ENCODE measurements at places on chromosomes 13 and 19.

- DNase-seq, result no peak
Measured at GRCh38 chr19:54100561-54100960, at the start of gene OSCAR. Gene OSCAR, minus strand, starts transcription at chr19:54100803. Its CDS starts 11 bp downstream, at chr19:54100792.

GRCh38 chr19:13150931-13151604, 857 bp downstream of the IER2 start:
- peak; percentile 65 for DNase-seq

DNA sequence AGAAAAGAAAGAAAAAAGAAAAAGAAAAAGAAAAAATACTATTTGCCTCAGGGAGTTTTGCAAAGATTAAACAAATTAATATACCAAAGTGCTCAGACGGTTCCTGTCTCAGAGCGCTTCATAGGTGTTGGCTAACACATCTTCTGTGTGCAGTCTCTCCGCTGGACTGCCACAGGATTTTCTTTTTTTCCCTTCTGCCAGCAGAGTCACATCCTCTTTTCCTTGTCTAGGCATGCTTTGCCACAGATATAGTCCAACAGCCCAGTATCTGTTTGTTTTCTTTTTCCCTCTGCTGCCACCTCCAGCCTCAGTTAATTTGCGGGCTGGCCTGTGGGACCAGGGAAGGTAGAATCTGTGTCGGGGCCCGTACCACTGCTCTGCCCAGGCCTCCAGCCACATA, 3.4 kb upstream of the URAD start:
- DNase-seq, result no peak

DNA sequence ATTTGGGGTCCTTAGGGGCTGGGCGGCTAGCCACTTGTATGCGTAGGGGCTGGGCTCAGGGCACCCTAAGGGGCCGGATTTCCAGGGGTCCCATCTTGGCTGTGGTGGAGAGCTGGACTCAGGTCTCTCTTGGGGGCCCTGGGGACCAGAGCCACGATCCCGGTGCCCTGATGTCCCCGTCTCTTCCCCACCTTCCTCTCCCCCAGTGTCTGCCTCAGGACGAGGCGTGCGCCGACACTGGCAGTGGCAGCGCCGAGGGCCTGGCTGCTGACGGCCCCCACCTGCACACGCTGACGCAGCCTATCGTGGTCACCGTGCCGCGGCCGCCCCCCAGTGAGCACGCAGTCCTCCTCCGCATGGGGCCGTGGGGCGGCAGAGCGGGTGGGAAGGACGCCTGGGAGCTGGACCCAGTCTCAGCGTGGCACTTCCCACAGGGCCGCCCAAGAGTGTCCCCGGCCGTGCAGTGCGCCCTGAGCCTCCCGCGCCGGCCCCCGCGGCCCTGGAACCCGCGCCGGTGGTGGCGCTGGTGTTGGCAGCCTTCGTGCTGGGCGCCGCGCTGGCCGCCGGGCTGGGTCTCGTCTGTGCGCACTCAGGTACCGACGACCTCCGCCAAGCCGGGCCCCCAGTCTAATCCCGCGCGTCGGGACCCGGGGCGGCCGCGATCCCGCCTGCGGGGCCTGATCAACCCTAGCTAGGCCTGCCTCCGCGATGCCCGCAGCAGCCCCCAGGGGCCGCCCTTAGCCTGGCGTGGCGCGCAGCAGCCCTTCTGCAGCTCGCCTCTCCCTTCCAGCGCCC, 2.7 kb upstream of the SNAPC2 start:
- DNase-seq, result peak; percentile 81

DNA sequence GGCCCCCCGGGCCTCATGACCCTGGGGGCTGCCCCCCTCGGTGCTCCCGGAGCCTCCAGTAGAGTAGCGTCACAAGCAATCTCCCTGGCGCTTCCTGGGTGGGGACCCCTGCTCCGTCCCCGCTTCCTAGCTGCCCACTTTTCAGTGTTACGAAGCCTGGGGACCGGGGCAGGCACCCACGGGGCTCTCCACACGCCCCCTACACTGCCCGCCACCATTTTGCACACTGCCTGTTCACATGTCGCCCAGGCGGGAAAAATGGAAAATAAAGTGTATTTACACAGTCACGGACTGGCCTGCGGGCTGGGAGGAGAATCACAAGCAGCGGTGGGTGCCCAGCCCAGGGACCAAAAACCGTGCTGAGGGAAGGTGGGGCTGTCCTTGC, 9.5 kb downstream of the PRR36 start:
- no peak for DNase-seq

DNA sequence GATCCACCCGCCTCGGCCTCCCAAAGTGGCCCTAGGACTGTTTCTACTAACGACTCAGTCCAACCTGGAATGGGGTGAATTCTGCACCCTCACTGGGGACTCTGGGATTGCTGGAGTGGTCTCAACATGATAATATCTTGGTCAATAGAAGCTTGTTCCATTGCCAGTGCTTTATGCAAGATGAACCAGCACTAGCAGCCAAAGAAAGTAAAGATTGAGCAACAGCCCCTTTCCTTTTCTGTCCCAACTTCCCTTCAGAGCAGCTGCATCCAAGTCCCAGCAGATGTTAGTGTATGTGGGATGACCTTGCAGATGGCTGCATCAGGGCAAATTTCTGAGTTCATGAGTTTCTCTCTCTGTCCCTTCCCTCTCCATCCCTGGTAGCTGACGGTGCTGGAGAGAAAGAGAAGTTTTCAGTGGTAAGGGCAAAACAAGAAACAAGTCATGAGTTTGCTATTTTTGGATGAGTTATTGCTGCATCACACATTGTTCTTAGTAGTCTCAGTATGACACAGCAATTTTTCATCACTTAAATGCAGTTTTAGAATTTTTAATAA, 183.6 kb upstream of the EDNRB start:
- no peak for DNase-seq

GRCh38 chr19:33100894-33101644, 20.1 kb downstream of the GPATCH1 start:
- DNase-seq, result no peak

GRCh38 chr13:31982124-31982523, 49.5 kb upstream of the FRY start:
- DNase-seq, result no peak

DNA sequence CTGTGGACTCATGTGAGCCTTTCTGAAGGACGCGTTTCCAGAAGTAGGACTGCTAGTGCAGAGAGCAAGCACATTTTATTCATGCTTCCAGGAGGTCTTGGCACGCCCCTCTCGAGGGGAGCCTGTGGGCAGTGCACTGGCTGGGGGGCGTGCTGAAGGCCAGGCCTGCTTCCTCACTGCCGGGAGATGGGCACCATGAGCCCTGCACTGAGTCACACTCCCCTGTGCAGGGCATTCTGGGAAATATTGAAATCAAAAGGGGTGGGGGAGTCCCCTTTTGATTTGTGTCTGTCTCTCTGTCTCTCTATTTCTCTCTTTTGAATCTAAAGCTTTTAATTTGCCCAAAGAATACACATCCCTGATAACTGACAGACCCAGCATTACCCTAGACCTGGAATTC, 34.0 kb downstream of the DPF1 start:
- DNase-seq, result no peak

- DNase-seq, result peak; percentile 43
Measured at GRCh38 chr13:46134961-46135522, 30.2 kb upstream of the CPB2 start.

- no peak for DNase-seq
Measured at GRCh38 chr13:110131424-110131823, 175.5 kb downstream of the COL4A1 start.

GRCh38 chr13:106143930-106144709, 391.3 kb downstream of the EFNB2 start:
- DNase-seq, result peak; percentile 20

DNA sequence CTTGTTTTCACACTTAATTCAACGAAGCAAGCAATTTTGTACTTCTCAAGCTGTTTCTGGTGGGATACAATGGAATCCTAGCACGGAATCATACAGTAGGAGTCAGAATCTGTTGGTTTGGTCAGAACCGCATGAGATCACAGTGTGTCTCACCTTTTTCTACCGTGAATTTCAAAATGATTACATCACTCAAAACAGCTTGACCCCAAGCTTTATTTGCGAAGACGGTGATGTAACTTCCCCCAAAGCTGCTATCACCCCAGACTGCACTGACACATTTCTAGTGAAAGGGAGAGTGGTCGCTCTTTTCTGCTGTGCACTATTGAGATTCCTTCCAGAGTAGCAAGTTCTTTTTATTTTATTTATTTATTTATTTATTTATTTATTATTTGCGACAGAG, 9.6 kb downstream of the C19orf18 start:
- DNase-seq, result no peak

GRCh38 chr13:111484959-111485358, 164.5 kb downstream of the TEX29 start:
- DNase-seq, result no peak

- DNase-seq, result no peak
Measured at GRCh38 chr13:105377452-105377851, 1158.0 kb downstream of the EFNB2 start.

DNA sequence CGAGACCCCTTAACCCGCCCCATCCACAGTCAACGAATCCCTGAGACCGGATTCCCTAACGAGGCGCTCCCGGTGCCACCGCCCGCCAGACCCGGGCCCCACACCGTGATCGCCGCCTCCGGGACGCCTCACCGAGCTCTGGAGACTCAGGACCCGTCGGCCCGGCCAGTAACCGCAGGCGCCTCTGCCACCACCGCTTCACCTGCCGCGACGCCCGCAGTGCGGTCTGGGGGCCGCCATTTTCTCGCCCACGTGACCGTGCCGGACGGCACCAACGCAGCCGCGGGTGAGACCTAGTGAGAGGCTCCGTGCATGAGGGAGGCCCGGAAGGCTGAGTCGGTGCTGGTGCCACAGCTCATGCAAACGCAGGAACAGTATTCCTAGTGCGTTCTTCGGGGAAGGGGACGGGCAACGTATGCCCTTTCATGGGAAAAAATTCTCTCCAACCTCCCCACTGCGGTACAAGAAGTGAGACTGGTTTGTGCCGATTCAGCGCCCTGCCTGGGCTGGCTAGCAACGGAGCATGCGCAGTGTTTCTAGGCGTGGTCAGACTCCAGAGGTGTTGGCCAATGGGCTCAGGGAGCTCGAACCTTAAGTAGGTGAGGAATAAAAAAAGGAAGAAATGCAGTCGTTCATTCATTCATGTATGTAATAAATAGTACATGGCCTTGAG, at the start of gene DOHH:
Gene DOHH (minus strand): TSS at position 246 of the 673 bp plus-strand sequence. CDS start 3,860 bp downstream, outside the sequence.
- peak; percentile 99 for DNase-seq

- no peak for DNase-seq
Measured at GRCh38 chr13:101305981-101306411, 110.3 kb downstream of the NALCN start.

- no peak for DNase-seq
Measured at GRCh38 chr19:988081-988480, 3.9 kb downstream of the WDR18 start.

DNA sequence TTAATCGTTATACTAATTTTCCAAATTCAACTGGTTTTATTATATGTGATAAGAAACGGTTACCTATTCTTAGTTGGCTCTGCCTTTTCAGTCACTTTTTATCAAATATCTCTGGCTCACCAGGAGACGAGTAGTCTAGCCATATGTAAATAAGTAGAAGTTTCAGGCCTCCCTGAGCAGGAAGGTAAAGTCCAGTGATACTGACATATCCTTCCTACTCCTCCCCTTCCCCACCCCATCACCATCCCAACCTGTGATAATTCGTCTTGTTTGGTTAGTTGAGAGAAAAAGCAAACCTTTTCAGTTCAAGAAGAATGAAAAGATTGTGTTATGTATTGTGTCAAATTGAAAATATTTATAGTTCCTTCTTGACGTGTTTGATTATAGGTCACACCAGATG, 53.9 kb downstream of the TM9SF2 start:
- DNase-seq, result no peak

GRCh38 chr13:84662491-84662890, 780.2 kb upstream of the SLITRK1 start:
- DNase-seq, result no peak

DNA sequence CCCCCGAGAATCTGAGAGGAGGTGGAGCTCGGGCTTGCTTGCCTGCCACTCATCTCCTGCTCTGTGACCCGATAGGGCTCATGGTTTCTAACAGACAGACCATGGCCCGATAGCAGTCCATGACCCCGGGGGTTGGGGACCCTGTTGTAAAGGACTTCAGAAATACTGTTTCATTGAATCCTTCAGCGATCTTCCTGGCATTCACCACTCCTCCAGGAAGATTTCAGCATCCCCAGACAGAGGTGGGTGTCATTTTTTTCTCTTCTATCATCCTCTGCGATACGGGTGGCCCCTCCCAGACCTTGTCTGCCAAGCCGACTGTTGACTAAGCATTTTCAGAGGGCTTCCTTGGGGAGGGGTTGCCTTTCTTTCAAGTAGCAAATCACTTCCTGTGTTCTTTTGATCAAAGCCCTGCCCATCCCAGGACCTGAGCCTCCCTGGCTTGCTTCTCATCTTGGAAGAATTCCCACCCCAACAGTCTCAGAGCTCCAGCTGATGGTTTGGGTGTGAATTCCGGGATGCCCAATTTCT, 1.7 kb downstream of the MYO1F start:
- no peak for DNase-seq

GRCh38 chr19:18995804-18996241, 37.5 kb downstream of the SUGP2 start:
- peak; percentile 79 for DNase-seq

DNA sequence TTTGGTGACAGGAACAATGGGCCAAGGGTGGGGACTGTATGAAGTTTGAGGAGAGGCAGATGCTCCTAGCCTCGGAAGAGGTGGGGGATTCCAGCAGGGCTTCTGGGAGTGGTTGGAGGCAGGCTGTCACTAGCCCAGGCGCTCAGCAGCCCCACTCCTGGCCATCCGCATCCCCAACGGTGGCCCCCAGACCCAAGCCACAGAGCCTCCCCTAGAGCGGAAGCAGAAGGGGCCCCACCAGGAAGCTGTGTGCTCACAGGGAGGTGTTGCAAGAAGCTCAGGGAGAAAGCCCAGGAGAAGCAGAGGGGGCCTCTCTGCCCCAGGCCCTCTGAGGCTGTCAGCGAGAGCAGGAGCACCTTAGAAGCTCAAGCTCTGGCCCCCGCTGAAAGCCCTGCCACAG, 8.3 kb downstream of the PRAM1 start:
- no peak for DNase-seq

DNA sequence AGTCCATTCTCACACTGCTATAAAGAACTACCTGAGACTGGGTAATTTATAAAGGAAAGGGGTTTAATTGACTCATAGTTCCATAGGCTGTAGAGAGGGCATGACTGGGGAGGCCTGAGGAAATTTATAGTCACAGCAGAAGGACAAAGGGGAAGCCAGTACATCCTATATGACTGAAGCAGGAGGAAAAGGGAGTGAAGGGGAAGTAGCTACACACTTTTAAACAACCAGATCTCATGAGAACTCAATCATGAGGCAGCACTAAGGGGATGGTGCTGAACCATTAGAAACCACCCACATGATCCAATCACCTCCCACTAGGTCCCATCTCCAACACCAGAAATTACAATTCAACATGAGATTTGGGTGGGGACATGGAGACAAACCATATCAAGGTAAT, 209.1 kb downstream of the DIAPH3 start:
- DNase-seq, result no peak
